SK-N-SH (cell line): ENCODE measurements at places on chromosomes 2 and 18.

DNA sequence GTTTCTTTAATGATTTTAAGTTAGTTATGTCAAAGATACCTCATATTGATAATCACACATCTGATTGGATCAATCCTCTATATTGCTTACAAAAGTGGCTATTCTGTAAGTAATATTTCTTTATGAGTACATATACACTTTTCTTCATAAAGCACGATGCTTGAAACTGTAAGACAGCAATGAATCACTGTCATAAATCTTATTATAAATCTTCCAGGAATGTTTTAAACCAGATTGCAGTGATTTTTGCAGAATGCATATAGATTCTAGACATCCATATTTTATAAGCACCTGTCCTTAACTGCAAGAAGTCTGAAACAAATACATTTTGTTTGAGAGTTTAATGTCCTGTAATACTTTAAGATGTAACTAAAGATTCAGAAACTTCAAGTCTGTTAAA, 367.0 kb upstream of the FANCL start:
- no peak for DNase-seq

DNA sequence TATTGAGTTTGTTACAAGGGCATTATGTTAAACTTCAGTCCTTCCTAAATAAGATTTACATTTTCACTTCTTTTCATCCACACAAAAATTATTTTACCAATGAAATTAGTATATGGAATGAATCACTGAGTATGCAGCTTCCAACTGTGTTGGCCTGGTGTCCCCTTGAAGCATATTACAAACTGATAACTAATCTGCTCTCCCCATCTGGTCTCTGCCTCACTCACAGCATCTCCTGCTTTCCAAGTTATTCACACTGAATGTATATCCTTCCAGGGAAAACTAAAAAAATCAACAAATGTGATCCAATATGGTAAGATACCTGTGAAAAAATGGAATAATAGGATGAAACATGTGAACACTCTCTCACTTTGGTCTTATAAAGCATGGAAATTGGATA, 90.0 kb upstream of the NYAP2 start:
- DNase-seq: no peak

DNA sequence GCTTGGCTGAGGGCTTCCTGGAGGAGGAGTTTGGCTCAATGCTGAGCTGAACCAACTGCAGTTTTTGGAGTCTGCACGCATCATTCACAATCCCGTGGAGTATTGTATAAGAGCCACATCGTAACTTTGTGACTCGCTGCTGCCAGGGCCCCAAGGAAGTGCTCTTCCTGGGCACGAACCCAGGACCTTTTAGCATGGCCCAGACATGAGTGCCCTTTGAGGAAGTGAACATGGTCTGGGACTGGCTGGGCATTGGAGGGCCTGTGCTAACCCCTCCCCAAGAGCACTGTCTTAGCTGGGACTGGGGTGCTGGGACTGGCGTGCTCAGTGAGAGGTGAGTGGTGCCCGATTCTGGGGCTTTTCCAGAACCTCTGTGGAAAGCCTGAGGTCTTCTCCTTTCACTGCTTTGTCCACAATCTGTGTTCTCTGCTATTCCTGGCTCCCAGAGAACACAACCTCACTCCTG, 88.6 kb downstream of the LIPG start:
- no peak for DNase-seq

GRCh38 chr2:229849073-229849472, 72.7 kb downstream of the TRIP12 start:
- no peak for DNase-seq

DNA sequence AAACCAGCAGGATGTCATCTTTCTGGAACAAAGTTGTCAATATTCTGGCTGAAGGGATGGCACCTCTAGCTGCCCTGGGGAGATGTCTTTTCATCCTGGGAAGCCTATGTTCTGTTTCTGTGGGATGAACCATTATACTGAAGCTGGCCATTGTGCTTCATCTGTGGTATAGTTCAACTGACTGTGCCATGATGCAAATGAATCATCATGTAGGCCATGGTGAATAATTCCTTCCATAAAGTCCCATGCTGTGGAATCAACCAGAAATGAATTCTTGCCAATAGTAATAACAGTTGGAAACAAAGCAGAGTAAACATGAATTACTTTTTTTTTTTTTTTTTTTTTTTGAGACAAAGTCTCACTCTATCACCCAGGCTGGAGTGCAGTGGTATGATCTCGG, 64.1 kb upstream of the CNGA3 start:
- DNase-seq: no peak

DNA sequence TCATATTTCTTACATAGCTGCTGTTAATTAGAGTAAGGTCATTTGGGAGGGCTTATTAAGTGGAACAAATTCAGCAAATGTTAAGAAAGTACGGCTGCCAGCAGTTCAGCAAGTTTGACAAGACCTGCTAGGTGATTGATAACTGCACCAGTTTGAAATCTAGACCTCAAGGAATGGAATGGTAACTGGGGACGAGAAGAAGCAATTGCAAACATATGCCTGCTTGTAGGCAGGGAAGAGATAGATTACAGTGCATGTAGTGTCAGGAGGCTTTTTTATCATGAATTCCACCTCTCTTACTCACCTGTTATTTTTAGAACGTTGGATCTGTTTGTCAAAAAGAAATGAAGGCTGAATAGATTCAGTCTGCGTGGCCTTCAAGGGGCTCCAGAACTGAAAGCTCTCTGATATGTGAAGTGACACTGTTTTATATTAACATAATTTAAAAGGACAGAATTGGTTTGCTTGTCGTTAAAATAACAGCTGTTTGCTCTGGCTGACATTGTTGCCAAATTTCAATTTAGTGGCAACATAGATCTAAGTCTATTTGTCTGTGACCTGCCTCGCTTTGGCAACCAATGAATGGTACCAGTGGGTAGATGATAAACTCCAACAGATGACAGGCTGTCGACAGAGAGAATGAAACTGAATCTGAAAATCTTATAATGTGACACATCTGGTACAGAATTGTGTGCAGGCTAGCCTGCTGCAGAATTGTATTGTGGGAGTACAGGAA, 199.3 kb downstream of the ZNF407 start:
- DNase-seq: peak; percentile 60

GRCh38 chr2:217876253-217876570, 126.6 kb downstream of the TNS1 start:
- DNase-seq: no peak

- no peak for DNase-seq
These were observed 187.6 kb downstream of the MYCN start for GRCh38 chr2:16127958-16128357.

DNA sequence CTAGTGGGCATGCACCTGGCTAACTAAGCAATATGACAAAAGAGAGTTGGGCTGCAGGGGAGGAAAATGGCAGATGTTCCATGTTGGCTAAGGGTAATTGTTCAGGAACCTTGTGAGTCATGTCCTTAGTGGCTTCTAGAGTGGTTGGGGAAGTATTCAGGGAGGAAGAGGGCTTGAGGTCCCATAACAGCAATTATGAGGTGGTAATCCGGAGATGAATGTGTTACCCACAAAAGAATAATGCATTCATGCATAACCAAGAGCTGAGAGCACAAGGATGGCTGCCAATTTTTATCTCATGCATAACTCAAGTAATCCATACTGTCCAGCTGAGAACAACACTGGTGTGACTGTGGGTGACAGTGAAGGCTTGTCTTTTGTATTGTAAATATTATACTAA, 42.9 kb downstream of the TMEFF2 start:
- no peak for DNase-seq
